ENCODE measurements at places on chromosomes 2 and 18.

GRCh38 chr2:151905963-151906632 lies 77.9 kb upstream of the ARL5A start:
- no peak for DNase-seq

- no peak for DNase-seq
Measured at GRCh38 chr2:104140361-104140760, 713.6 kb upstream of the POU3F3 start.

GRCh38 chr2:235626658-235627057 lies 132.8 kb downstream of the AGAP1 start:
- no peak for DNase-seq

- no peak for DNase-seq
Measured at GRCh38 chr2:141323571-141323970, 807.2 kb downstream of the LRP1B start.

DNA sequence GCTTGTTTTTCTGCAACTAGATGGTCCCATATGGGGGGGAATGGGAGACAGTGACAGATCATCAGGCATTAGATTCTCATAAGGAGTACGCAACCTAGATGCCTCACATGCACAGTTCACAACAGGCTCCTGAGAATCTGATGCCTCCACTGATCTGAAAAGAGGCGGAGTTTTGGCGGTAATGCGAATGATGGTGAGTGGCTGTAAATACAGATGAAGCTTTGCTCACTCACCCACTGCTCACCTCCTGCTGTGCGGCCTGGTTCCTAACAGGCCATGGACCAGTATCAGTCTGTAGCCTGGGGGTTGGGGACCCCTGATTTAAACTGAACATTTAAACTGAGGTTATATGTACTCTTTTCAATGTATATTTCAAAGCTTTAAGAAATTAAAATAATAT lies 40.7 kb downstream of the SOS1 start:
- no peak for DNase-seq

GRCh38 chr2:198545411-198545810 lies 741.0 kb downstream of the PLCL1 start:
- DNase-seq = no peak

- no peak for DNase-seq
Measured at GRCh38 chr2:55180374-55180773, 51.7 kb downstream of the CLHC1 start.

DNA sequence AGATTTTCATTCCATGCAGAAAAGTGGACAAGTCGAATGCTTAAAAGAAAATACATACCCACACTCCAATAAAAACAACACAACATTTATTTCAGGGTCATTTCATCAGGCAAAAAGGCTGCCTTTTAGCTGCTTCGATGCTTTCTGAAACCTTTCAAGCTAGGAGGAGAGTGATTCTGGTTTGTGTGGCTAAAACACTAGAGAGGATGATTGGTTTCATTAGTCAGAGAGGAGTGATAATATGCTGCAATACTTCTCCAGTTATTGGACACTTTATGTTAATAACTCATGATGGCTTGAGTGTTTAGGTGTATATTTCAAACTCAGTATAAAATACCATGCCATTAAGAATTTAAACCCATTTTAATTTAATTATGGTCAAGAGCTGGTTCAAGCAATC lies 614.0 kb downstream of the SLC4A3 start:
- DNase-seq = peak; percentile 25

DNA sequence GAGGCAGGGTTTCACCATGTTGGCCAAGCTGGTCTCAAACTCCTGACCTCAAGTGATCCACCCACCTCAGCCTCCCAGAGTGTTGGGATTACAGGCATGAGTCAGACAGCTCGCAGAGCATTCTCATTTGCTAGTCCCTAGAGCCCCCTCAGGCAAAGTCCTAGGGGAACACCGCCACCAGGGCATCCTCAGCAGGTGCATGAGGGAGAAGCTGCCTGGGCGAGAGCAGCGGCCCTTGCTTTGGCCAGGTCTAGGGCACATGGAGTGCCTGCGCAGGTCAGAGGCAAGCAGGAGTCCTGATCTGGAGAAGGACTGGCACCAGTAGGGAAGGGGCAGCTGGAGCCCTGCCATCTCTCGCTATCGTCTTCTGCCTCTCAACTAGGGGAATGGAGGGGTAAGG lies 32.4 kb downstream of the NGEF start:
- peak; percentile 8 for DNase-seq

DNA sequence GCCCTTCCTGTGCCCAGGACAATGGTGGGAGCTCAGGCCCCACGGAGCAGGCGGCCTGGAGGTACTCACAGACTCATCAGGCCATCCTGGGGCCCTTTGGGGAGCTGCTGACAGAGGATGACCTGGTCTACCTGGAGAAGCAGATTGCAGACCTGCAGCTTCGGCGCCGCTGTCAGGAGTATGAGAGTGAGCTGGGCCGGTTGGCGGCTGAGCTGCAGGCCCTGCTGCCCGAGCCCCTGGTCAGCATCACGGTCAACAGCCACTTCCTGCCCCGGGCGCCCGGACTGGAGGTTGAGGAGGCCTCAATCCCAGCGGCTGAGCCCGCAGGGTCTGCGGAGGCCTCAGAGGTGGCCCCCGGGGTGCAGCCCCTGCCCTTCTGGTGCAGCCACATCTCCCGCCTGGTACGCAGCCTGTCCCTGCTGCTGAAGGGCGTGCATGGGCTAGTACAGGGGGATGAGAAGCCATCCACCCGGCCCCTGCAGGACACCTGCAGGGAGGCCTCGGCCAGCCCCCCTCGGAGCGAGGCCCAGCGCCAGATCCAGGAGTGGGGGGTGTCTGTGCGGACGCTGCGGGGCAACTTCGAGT lies 8.3 kb upstream of the KLHL30 start:
- DNase-seq = no peak

DNA sequence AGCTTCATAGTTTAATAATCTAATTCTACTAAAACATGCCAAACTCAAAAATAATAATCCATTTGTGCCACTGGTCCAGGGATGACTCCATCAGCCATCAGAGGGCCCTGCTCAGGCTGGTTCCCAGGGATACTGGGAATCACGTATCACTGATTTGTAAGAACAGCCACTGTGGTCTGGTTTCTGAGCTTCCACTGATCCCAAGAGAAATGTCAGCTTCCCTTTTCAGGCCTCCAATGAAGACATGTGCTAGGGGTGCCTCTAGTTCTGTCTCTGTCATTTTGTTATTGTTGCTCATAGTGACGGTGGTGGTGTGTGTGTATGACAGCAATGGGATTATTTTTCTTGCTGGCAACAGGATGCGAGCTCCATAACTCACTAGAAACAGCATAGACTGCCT lies 83.2 kb downstream of the CELF4 start:
- DNase-seq = no peak

DNA sequence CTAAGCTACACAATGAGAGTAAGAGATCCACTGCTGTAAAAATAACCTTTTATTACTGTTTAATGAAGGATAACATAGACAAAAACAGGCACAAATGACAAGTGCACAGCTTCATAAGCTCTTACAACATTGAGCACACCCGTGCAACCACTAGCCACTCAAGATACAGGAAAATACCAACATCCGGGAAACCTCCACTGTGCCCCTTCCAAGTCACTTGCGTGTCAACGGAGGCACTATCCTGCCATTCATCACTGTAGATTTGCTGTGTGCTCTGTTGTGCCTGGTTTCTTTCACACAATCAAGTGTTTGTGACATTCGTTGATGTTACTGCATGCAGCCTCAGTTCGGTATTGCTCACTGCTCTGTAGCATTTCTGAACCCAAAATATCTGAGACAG lies 292.9 kb upstream of the MYT1L start:
- no peak for DNase-seq

GRCh38 chr2:48829569-48829968 lies 74.0 kb upstream of the LHCGR start:
- DNase-seq = no peak

DNA sequence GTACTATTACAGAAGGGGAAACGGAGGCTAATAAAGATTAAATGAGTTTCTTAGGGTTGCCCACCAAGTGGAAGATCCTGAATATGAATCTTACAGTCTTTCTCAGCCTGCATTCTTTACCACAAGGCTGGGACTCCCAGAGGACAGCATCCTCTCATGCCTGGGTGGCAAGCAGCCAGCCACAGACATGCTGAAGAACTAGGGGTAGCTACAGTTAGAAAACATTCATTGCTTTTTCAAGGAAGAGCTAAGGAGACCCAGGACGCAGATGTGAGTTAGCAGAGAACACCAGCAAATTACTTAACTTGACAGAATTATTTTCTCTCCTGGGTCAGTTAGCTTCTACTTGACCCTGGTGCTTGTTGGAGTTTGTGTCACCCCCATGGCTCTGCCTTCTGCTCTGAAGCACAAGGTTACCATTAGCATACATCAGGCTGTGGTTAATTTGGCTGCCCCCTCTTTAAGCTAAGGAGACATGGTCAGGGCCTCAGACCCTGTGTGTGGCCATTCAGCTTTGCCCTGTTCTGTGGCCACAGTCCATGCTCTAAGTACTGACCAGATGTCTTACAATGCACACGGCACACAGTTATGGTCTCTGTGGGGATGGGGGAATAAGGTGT lies 132.3 kb upstream of the TNP1 start:
- DNase-seq = peak; percentile 62

DNA sequence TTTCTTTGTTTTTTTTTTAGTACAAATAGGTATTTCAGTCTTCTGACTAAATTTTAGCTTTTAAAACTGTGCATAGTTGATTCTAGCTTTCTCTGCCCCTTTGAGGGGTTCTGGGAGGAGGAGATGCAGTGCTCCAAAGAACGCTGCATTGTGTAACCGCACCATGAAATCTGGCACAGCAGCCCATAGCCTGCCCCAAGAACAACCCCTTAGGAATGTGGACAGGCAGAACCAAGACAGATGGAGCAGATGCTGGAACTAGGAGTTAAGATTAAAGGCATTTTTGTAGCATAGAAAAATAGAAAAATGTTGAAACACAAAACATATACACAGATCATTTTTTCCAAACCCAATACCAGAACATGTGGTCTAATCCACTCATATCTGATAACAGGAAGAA lies 187.5 kb downstream of the SCG2 start:
- peak; percentile 89 for DNase-seq

DNA sequence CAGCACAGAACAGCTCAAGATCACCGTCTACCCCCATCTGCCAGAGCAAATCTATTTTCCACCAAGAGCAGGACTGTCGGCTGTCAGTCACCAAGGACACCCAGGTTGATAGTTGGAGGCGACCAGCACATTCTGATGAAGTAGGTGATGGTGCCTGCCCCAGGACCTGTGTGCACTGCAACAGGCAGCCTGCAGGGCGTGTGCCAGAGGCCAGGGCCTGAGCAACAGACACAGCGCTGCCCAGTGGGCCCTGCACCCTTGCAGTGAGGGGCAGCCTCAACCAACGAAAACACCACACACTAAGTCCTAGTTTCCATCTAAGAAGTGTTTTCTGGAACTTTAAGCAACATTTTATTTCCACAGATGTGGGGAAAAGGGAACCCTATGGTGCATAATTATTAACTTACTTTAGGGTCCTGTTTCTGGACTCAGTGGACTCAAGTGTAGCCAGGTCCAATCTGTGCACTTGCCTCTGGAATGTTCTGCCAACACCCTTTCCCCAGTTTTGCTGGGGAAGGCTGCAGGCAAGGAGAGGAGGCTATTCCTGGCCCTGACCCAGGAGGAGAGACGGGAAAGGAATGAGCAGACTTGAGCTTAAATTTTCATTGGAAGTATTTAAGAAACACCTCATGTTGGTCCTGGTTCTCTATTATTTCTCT lies 61.5 kb downstream of the ADNP2 start:
- no peak for DNase-seq

GRCh38 chr2:128549646-128550260 lies 231.1 kb upstream of the HS6ST1 start:
- DNase-seq = peak; percentile 54

- no peak for DNase-seq
Measured at GRCh38 chr2:182836451-182836850, 30.0 kb downstream of the FRZB start.

DNA sequence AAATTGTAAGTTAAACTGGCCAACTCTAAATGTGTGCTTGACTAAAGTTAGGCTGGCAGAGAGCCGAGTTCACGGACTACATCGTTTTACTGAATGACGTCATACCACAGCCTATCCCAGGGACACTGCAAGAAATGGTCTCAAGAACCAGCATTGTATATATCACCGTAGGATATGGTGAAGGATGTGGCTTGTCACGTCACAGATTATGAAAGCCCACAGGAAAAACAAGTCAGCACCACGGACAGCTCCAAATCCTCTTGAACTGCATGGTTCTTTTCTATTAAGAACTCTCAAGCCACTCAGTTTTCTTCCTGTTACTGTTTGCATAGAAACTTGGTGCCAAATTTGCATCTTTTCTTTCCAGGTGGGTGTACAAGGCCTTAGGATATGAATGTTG lies 85.1 kb upstream of the ACAA2 start:
- peak; percentile 70 for DNase-seq

GRCh38 chr2:171289991-171290390 lies 129.3 kb upstream of the TLK1 start:
- peak; percentile 18 for DNase-seq

- no peak for DNase-seq
Measured at GRCh38 chr2:163794635-163795034, 58.8 kb upstream of the FIGN start.

- no peak for DNase-seq
Measured at GRCh38 chr18:69934601-69935265, 12.9 kb downstream of the CD226 start.

GRCh38 chr2:95106081-95106480 lies 15.5 kb downstream of the MRPS5 start:
- DNase-seq = no peak

DNA sequence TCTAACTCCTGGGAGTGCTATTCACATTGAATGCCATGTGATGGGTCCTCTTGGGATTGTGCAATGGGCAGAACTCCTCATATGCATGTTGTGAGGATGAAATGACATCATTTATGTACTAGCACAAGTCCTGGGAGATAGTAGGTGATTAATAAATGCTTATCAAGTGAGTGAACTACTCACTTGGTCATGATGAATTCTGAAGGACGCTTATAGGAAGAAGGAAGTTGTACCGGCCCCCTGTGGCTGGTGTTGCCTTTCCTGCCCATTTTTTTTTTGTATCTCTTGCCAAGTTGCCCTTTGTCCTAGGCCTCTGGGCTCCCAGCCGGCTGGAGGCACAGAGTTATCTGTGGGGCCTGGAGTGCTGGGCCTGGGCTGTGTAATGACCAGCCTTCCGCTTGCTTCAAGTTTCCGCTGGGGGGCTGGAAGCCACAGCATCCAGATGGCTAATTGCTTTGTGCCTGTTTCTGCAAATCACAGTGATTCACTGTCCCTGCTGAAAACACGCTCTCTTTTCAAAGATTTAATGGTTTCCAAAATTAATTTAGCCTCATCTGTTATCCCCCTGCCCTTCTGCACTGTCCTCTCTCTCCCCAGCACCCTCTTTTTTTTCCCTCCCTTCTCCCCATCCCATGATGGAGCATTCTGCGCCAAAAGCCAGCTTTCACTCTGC lies 33.7 kb upstream of the MRPL33 start:
- DNase-seq = peak; percentile 64

- peak; percentile 3 for DNase-seq
Measured at GRCh38 chr18:13107074-13107473, 111.5 kb upstream of the LDLRAD4 start.

GRCh38 chr2:172462849-172463381 lies 35.5 kb downstream of the ITGA6 start:
- DNase-seq = no peak

- no peak for DNase-seq
Measured at GRCh38 chr2:239964399-239965185, 60.5 kb downstream of the NDUFA10 start.

Measured in fibroblast of upper back skin (primary cell).